ENCODE measurements at places on chromosomes 6 and 20.

GRCh38 chr6:49856282-49856681, 10.1 kb downstream of the CRISP1 start:
- DNase-seq = no peak

GRCh38 chr6:52424513-52424912, 4.4 kb downstream of the EFHC1 start:
- DNase-seq = no peak

GRCh38 chr6:163738725-163739407, 324.3 kb downstream of the QKI start:
- DNase-seq = peak; percentile 59

- peak; percentile 42 for DNase-seq
These were observed 47.5 kb upstream of the NHSL1 start for GRCh38 chr6:138546733-138547185.

DNA sequence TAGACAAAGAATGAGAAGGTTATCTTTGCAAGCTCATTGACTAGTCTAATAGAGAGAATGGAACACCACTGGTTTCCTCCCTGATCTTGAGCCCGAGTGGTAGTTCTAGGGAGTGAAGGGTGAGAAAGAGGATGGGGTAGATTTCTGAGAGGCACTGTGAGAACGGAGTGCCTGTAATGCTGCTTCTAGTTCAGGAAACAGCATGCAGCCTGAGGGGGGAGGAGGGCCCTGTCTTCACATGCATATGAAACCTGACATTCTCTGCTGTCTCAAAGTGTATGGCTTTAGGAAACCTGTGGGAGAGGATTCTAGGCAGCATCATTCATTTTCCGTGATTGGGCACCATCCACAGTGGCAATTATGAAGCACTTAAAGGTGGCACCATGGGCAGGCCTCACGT, 259.4 kb upstream of the MAN1A1 start:
- no peak for DNase-seq

DNA sequence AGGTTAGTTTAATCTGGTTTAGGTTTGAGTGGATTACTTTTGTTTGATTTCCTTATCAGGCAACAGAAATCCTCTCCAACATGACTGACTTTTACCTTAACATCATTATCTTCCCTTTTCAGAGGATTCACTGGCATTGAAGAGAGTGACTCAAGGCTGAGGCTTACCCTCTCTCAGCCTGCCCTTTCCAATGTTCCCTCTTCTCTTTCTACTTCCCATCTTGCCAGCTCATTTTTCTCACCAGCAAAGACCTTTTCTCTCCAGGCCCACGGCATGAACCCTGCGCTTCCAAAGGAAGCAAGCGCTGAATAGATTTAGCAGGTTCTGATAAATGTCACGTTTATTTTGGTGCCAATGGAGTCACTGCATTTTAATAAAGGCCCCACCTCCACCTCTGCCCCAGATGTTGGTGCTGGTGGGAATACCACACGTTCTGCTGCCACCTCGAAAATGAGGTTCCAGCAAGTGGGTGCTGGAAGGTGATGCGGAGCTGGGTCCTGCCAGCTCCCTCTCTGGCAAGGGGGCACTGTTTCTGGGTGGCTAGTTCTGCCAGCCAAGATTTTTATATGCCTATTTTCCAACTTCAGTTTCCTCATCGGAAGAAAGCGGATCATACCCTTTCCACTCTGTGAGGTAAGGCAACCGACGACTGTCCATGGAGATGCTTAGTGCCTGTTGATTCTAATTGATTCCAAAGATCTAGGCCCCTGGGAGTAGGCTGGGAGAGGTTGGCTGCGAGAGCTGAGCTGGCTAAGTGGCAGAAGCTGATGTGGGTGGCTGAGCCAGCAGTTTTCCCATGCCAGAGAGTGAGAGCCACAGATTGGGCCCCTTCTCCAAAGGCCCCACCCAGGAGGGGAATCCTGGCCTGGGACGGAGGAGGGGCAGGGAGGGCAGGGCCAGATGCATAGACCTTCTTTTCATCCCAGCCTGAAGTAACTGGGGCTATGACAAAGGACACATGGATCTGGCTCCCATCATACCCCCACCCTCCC, 87.7 kb upstream of the MAFB start:
- DNase-seq = no peak

DNA sequence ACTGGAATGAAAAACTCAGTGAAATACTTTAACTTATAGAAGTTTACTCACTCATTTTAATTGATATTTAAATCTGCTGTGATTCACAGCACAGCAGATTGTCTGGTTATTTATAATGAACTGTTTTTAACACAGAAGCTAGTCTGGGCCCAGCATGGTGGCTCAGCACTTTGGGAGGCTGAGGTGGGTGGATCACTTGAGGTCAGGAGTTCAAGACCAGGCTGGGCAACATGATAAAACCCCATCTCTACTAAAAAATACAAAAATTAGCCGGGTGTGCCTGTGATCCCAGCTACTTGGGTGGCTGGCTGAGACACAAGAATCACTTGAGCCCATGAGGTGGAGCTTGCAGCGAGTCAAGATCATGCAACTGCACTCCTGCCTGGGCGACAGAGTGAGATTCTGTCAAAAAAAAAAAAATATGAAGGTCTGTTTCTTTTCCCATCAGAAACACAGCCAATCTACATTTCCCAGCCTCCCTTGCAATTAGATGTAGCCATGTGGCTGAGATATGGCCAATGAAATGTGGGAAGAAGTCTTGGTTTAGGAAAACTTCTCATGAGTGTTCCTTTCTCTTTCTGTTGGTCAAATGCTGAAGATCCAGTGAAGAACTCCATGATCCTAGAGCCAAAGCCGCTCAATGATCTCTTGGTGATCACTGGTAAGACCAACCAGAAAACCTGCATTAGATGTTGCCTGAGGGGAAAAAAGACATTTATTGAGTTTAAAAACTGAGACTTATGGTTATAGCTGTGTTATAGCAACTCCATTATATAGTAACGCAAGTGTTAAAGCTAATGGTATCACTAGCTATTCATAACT, 31.3 kb upstream of the BTN3A2 start:
- no peak for DNase-seq

DNA sequence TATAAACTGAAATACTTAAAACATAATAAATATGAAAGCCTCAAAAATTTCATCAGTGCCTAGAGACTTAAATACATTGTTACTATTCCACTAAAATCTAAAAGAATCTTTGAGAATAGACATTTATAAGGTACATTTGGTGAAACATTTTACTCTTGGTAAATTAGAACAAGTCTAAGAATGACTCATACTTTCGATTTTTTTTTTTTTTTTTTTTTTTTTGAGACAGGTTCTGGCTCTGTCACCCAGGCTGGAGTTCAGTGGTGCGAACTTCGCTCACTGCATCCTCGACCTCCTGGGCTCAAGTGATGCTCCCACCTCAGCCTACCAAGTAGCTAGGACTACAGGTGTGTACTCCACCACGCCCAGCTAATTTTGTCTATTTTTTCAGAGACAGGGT, 6.4 kb downstream of the FUCA2 start:
- no peak for DNase-seq

- DNase-seq = peak; percentile 69
These were observed 3.1 kb upstream of the ATXN1 start for GRCh38 chr6:16764188-16764950.

DNA sequence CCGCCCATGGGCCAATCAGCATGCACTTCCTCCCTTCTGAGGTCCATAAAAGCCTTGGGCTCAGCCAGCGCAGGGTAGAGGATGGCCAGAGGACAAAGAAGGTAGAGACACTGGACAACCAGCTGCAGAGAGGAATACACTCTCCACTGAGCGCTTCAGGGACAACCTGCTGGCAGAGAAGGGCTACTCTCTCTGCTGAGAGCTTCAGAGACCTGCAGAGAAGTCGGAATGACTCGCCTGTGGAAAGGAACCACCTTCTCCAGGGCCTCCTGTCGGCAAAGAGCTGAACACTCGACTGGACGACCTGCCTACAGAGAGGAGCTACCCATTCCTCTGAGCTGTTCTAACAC, 31.4 kb upstream of the SLA2 start:
- DNase-seq = no peak

- DNase-seq = peak; percentile 5
These were observed 2.8 kb downstream of the SNRPB2 start for GRCh38 chr20:16732506-16733152.

DNA sequence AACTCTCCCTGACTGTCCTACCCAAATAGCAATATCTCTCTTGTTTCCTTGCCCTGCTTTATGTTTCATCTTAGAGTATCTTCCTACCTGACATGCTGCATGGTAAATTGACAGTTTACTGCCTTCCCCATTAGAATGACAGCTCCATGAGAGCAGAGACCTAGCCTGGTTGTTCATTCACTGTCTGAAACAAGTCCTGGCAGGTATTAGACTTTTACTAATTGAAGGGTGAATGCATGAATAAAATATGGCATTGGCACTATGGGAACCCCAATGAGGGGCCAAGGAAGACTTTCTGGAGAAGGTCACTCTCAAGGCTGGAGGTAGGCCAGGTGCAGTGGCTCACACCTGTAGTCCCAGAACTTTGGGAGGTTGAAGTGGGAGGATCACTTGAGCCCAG, 3.8 kb upstream of the CITED2 start:
- DNase-seq = no peak

DNA sequence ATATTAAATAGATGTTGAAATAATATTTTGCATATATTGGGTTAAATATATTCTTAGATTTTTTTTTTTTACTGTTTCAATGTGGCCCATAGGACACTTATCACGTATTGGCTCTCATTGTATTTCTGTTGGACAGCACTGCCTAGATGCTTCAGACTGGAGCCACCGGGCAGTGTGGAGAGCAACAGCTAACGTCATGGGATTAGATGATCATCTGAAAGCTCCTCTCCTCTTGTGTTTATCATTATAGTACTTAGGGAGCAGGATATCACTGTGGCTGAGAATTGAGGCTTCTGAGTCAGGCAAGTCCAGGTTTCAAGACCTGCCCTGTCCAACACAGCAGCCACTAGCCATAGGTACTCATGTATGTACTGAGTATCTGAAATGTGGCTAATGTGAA, 87.4 kb downstream of the ZHX3 start:
- no peak for DNase-seq

GRCh38 chr20:62888910-62889309, 27.3 kb upstream of the TCFL5 start:
- DNase-seq = no peak

- DNase-seq = no peak
These were observed 560.1 kb downstream of the UTRN start for GRCh38 chr6:144845186-144845585.

DNA sequence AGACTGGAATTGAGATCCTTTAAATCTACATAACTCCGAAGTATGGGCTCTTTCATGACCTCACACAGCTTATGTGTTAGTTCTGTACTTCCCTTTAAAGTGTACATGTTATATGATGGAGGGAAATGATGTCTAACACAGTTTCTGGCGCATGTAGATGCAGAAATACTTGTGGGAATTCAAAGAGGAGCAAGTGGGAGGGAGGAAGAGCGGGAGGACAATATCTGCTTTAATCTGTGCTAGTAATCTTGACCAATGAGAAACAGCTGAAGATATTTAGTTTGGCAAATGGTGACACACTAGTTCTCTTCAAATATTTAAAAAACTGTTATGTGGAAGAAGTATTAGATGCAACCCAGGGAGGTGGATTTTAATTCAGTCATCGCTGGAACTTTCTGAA, 62.9 kb upstream of the PLEKHG1 start:
- DNase-seq = no peak

GRCh38 chr6:15398633-15399275, 152.9 kb downstream of the JARID2 start:
- no peak for DNase-seq

- DNase-seq = no peak
These were observed 50.6 kb upstream of the COL9A1 start for GRCh38 chr6:70353448-70353847.

- DNase-seq = no peak
These were observed 266.9 kb downstream of the UST start for GRCh38 chr6:149013586-149014344.

DNA sequence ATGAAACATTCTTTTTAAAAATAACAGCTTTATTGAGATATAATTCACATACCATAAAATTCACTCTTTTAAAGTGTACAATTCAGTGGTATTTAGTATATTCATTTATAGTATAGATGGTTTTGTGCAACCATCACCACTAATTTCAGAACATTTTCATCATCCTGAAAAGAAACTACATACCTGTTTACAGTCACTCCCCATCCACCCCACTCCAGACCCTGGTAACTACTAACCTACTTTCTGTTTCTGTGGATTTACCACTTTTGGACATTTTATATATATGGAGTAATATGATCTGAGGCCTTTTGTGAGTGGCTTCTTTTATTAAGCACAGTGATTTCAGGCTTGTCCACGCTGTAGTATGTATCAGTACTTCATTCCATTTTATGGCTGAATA, 2.5 kb upstream of the TMEM217 start:
- no peak for DNase-seq

DNA sequence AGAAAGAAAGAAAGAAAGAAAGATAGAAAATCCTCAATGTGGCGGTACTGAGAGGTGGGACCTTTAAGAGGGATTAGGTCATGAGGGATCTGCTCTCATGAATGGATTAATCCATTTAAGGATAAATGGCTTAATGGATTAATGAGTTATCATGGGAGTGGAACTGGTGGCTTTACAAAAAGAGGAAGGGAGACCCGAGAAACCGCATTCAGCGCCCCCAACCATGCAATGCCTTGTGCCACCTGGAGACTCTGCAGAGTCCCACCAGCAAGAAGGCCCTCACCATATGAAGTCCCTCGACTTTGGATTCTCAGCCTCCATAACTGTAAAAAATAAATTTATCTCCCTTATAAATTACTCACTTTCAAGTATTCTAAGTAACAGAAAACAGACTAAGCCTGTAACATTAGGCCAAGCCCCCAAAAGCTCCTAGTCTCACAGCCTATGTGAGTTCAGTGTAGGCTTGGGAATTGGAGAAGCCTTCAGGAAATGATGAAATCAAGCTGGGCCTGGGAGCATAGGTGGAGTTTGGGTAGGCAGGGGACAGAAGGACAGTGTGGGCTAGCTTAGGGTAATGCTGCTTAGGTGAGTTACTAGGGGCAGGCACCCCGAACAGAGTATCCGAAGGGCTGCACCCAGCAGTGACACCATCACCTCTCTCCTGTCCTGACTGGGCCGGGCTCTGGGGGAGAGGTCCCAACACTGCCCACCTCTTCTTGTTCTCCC, 36.2 kb upstream of the RNF24 start:
- no peak for DNase-seq

Measured in mesenchymal stem cell (in vitro differentiated cells and primary cell).